ENCODE measurements at places on chromosomes 3 and 15.

DNA sequence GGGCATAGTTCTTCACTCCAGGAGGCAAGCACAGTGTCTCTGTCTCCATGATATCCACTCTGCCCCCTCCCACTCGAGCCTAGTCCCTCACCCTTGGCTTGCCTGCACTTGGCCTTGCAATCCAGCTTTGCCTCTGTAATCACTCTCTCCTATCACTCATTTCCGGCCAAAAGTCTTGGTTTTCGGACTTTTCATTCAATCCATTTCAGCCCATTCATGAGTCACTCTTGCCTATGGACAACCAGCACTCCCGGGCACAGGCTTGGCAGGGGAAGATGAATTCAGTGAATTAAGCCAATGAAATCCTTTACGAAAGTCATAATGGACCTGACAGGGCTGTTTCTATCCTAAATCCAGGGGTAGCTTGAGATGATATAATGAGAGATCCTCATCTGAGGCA is 21.7 kb downstream of the DAZL start:
- no peak for DNase-seq

DNA sequence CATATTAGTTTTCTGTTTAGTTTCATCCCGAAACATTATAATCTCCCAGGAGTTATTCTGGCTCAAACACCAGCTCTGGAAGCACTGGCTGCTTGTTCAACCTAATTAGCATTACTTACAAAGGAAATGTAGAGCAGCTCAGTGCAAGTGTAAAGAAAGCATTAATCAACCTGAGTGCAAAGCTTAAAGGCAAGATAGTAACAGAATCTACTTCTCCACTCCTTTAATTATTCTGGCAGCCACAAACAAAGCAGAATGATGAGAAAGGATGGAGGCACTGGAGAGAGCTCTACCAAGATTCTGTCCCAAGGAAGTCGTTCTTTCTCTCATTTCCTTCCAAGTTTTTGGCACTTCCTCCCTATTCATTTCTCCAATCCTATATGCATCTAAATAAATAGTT is 1384.0 kb downstream of the ZPLD1 start:
- DNase-seq: no peak

- no peak for DNase-seq
Measured at GRCh38 chr15:32872621-32873283, 154.9 kb downstream of the GREM1 start.

GRCh38 chr15:78061963-78062427 is 15.5 kb downstream of the TBC1D2B start:
- DNase-seq: no peak

DNA sequence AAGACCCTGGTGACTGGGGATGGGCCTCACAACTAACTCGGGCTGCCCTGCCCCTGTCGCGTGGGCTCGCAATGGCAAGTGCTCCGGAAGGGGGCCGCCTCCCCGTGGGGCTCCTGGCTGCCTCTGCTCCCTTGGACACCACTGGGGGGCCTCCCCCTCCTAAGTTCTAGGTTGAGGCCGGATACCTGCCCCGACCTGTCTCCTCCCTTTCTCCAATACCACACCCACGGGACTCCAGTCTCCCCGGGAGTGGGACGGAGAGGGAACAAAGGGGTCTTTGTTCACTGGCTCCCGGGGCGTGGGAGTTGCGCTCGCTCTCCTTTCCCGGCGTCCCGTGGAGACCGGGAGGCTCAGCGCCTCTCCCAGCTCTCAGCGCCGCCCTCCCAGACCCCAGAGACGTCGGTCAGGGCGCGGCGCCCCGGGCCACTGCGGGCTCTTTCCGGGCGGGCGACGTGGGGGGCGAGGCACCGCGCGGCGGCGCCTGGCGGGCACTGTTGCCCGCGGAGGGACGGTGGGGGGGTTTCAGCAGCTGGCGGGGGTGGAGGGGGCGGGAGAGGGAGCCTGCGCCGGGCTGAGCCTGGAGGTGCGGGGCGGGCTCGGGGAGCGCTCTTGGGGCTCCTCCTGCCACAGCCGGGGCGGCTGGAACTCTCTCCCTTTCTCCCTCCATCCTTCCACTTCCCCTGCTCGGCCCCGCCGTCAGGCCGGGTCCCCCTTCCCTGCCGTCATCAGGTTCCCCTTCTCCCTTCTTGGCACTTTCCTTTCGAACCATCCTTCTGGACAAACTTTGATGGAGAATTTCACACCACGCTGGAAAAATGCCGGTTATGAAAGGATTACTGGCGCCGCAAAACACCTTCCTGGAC is at the start of gene KCNH8:
KCNH8 (plus strand) TSS at position 606 of the 863 bp plus-strand sequence; CDS start at position 816, 210 bp downstream.
- no peak for DNase-seq

DNA sequence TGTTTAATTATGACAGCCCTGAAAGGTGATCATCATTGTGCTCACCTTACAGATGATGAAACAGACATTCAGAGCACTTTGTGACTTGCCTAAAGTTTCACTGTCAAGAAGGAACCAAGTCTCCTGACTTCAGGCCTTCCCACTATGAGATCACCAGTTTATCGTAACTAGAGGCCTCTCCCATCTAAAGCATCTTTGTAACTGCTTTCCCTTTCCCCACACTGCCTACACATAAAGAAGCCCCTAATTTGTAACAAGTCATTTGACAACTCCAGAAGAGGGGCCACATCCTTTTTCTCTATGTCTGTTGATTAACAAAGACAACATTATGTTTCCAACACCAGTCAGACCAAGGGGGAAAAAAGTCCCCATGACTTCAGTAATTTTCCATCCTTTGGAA is 1.1 kb downstream of the KLHL6 start:
- DNase-seq: no peak

GRCh38 chr3:127538569-127538968 is 52.0 kb downstream of the TPRA1 start:
- no peak for DNase-seq

- DNase-seq: no peak
Measured at GRCh38 chr3:172559020-172559419, 35.8 kb upstream of the TNFSF10 start.

- DNase-seq: no peak
Measured at GRCh38 chr3:123783050-123783689, 101.0 kb downstream of the MYLK start.

DNA sequence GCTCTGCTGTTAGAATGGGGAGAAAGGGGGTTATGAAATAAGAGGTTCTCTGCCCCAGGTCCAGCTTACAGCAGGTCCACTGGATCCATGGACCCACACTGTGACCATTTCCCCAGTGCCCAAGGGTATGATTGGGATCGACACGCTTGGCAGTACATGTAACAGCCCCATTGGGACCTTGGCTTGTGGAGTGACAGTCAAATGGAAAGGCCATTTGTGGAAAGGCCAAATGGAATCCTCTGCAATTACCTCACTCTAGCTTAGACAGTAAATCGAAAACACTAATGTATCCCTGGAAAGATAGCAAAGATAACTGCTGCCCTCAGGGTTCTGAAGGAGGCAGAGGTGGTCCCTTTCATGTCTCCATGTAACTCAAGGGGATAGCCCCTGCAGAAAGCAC is 109.1 kb downstream of the MINAR1 start:
- no peak for DNase-seq

GRCh38 chr15:91873138-91873536 is 19.6 kb downstream of the SLCO3A1 start:
- DNase-seq: no peak

GRCh38 chr15:56428821-56429458 is 36.0 kb downstream of the MNS1 start:
- no peak for DNase-seq
